T-cell (primary cell): ENCODE measurements at places on chromosomes 6 and 20.

DNA sequence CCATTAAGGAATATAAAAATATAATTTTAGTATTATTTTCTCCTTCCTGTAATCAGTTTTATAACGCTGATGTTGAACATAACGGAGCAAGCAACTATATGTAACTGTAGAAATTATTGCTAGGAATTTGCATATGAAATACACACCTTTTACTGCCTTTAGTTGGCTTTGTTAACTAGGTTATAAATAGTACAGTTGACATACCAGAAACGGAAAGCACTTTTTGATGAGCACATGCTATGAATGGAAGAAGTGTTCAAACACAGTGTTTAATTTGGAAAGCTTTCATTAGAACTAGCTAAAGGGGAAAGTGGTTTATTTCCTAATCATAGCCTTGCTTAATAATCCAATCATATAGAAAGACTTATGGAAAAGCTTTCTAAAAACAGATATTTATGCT, 25.3 kb upstream of the BEND3 start:
- no peak for DNase-seq

GRCh38 chr6:35786810-35787209, 6.0 kb downstream of the CLPSL1 start:
- no peak for DNase-seq

DNA sequence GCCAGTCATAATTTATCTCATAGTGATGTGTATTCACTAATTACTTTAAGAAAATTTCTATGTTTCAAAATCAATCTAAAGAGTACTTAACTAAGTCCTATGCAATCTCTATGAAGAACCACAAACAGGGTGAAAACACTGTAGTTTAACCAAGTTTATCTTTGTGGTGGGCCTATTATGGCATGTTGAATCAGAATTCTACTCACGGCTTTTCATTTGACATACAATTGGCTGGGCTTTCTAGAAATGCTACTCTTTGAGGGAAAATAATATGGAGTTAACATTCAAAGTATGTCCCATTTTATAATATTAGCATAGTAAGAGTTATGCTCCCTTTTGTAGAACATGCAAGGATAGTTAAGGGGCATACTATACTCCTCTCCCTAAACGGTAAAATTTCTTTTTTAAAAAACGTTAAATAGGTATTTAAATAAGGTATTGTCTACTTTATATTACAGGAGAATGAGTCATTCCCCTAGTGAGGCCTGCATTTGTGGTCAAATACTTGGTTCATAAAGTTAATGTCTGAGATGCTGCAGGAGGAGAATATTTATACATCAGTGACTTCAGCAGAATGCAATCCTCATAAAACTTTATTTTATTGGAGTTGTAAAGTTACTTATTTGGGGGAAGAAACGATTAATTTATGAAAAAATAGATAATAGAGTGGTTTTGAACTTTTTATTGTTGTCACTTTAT, 1.8 kb downstream of the MOXD1 start:
- no peak for DNase-seq

- DNase-seq: no peak
Observed at GRCh38 chr6:4153514-4153985, 18.2 kb upstream of the ECI2 start.

DNA sequence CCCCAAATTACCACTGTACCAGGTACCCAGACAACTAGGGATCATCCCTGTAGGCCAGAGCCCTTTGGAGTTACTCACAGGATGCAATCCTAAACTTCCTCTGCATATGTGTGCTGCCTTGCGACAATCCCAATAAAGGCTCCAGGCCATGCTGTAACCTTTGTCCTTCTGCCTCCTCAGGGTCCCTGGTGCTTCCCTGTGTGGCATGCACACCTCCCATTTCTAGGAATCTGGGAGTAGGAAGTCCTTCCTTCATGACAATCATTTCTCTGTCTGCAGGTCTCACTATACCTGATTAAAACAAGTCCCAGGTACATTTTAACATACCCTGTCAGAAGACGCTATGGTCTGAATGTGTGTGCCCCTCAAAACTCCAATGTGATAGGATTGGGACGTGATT, 37.0 kb upstream of the MCUR1 start:
- DNase-seq: no peak

DNA sequence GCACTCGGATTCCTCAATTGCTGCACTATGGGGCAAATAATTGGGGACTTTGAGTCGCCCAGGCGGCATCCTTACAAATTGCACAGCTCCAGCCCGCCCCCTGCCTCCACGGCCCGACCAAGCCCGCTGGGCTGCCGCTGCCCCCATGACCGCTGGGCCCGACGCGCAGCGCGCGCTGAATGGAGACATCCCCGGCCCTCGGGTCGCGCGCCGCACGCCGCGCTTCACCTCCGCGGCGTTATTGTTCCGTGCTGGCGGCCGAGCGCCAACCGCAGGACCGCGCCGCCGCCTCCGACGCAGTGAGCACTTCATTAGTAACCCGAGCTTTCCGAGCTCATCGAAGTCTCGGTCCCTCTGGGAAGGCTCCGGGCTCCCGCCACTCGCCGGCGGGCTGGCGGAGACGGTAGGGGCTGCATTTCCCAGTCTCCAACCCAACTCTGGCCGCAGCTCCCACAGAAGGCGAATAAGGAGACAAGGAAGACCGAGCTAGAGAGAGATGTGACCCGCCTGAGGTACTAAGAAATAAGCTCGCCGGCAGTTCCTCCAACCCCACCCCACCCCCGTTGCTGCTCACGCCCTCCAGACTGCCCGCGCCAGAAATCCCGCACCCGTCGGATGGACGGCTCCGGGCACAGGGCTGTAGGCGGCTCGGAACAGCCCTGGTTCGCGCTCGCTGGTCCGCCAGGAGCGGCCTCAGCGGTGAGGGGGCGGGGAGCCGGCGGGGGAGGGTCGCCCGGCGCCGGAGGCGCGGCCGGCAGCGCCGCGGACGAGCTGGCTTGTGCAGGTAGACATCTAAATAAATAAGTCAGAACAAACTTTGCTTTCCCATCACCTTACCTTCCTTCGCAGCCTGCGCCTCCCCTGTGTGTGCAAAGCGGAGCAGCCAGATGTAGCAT, 703 bp downstream of the EPHA7 start:
- no peak for DNase-seq

GRCh38 chr6:164072240-164072666, 657.7 kb downstream of the QKI start:
- DNase-seq: no peak

- DNase-seq: no peak
Observed at GRCh38 chr6:37017606-37018197, 12.2 kb downstream of the FGD2 start.

- DNase-seq: no peak
Observed at GRCh38 chr20:25046736-25047666, 10.9 kb downstream of the ACSS1 start.

DNA sequence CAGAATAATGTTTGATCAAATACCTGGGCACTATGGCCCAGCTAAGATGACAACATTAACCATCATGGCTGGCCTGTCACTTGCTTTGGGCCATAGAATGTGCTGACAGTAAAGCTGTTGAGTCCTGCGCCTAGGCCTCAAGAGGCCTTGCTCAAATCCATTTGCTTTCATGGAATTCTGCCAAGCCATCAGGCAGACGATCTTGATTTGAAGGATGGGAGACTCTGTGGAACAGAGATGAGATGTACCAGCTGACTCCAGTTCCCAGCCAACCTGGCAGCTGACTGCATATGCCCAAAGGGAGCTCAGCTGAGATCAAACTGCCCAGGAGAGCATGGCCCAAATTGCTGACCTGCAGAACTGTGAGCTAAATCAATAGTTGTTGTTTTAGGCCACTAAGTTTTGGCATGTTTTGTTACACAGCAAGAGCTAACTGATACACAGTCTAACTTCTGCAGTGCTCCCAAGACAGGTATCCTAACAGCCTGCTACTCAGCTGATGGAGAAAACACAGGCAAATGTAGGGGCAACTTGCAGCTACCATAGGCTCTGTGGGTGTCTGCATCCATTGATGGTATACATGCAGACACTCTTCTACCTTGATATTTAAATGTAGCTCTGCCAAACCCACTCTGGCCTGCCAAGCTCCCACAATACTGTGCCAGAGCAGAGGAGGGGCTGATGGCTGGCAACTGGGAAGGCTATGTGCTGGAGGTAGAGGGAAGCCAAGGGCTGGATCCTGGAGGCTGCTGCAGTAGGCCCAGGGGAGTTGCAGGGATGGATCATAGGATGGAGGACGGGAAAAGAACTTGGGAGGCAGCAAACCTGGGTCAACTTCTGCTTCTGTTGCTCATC, 55.2 kb upstream of the RNF24 start:
- DNase-seq: no peak

DNA sequence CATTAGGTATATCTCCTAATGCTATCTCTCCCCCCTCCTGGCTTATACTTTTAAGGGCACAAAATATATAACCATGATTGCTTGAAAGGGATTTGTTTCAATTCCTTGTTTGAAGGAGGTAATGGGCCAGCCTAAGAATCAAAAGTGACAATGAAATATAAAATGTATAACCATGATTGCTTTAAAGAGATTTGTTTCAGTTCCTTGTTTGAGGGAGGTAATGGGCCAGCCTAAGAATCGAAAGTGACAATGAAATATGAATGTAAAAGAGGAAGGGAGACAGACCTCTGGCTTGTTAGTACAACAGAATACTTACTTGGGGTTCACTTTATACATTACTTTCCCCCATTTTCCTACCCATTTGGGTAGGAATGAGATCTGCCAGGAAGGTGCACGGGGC, 55.5 kb downstream of the FOXC1 start:
- DNase-seq: no peak

DNA sequence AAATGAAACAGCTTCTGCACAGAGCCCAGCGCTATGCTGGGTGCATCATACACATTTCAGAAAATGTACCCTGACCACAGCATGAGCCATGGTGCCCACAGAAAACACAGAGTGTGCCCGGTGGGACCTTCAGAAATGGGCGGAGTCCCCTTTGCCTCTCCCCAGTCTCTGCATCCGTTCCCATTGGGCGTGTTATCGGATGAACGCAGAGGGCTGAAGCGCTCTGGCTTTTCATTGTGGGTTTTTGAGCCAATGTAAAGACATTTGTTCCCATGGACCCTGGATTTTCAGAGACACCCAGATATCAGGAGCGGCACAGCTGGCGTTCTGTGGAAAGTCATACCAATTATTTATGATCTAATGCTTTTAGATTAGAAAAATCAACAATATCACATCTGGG, 99.8 kb downstream of the DACT2 start:
- no peak for DNase-seq

- no peak for DNase-seq
Observed at GRCh38 chr6:30834646-30835045, 49.7 kb upstream of the DDR1 start.

- DNase-seq: no peak
Observed at GRCh38 chr6:126227833-126228702, 111.8 kb upstream of the CENPW start.

DNA sequence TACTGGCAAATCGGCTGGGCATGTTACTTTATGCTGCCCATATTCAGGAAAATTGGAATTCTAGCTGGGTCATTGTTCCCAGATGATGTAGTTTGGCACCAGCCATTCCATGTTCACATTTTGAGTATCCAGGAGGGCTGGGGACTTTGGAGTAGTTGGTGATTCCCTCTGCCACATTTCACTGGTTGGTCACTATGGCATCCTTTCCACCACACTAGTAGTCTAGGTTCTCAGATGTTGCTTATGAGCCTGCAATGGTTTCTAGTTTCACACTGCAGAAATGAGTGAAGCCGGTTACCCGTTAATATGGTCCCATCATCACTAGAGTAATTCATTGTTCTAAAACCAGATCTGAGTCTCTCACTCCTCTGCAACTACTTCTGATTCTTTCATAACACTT, 4.6 kb downstream of the PTPN1 start:
- no peak for DNase-seq

DNA sequence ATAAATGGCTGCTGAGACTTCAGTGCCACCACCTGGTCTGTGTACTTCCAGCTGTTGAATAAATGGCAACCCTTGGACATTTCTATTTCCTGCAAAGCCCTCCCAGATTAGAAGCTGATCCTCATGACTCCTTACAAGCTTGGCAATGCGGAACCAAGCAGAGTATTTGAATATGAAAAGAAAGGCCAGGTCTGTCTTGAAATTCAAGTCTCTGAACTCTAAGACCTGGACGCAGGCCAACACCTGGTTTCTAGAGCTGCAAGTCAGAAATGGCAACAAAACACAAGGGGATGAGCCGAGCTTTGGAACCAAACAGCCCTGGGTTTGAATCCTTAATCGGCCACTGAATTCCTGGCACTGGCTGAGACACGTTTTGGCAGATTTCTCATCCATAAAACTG, 353.4 kb downstream of the PTPRT start:
- no peak for DNase-seq

DNA sequence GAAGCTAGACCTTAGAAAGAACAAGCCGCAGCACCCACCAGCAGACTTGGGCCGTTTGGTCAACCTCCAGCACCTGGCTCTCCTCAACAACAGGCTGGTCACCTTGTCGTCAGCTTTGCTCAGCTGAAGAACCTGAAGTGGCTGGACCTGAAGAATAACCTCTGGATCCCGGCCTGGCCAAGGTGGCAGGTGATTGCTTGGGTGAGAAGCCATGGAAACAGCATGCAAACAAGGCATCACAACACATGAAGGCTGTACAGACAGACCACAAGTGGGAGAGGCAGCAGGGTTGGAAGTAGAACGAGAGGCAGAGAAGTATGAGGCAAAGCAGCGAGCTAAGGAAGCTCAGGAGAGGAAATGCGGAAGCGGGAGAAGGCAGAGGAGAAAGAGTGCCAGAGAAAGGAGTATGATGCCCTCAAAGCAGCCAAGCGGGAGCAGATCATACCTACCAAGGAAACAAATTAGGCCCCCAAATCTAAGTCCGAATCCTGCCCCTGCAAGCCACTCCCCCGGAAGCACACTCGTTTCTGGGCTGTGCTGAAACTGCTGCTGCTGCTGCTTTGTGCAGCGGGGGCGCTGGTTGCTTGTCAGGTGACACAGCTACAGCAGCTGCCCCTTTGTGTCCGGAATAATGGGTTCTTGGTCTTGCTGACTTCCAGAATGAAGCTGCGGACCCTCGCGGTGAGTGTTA, 121.6 kb upstream of the LGSN start:
- no peak for DNase-seq

DNA sequence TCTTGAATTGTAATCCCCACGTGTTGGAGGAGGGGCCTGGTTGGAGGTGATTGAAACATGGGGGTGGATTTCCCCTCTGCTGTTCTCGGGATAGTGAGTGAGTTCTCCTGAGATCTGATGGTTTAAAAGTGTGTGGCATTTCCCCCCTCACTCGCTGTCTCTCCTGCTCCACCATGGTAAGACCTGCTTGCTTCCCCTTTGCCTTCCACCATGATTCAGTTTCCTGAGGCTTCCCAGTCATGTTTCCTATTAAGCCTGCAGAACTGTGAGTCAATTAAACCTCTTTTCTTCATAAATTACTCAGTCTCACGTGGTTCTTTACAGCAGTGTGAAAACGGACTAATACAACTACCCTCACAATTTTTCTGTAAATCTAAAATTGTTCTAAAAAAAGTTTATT, 26.8 kb upstream of the FAM184A start:
- DNase-seq: no peak

- no peak for DNase-seq
Observed at GRCh38 chr20:3330046-3330741, 77.3 kb downstream of the DNAAF9 start.
